ENCODE measurements at places on chromosomes 13 and 19.

- no peak for DNase-seq
Measured at GRCh38 chr13:37486171-37486681, 112.3 kb downstream of the POSTN start.

DNA sequence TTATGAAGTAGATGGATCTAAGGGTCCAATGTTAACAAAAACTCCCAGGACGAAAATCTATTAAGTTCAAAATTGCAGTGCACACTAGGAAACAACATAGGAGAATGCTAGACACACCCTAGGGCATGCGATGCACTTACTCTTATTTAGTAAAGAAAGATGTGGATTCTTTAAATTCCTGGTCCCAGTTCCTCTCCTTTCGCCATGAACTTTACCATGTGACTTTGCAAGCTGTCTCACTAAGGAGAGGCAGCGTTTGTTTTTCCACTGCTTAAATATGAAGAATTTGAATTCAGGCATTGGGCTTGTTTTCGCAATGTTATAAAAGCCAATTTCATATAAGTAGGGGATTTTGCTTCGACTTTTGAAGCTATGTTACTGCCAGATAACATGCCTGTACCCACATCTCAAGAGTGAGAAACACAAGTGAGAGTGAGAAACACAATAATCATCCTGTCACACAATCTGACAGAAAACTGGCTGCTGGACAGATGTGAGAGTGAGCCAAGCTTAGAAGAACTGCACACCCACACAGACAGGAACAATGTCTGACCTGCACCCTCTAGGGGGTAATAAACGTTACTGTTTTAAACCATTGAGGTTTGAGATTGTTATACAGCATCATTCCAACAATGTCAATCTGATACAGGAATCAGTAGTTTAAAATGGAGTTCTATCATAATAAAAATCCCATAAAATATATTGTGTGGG is 1308.4 kb downstream of the SLITRK5 start:
- no peak for DNase-seq

GRCh38 chr13:67275351-67275960 is 45.3 kb upstream of the PCDH9 start:
- DNase-seq, result no peak

GRCh38 chr13:39970177-39970846 is 314.9 kb downstream of the COG6 start:
- DNase-seq, result no peak

GRCh38 chr13:98879127-98879520 is 98.7 kb downstream of the DOCK9 start:
- DNase-seq, result no peak

- no peak for DNase-seq
Measured at GRCh38 chr13:94175076-94175475, 304.4 kb downstream of the DCT start.

DNA sequence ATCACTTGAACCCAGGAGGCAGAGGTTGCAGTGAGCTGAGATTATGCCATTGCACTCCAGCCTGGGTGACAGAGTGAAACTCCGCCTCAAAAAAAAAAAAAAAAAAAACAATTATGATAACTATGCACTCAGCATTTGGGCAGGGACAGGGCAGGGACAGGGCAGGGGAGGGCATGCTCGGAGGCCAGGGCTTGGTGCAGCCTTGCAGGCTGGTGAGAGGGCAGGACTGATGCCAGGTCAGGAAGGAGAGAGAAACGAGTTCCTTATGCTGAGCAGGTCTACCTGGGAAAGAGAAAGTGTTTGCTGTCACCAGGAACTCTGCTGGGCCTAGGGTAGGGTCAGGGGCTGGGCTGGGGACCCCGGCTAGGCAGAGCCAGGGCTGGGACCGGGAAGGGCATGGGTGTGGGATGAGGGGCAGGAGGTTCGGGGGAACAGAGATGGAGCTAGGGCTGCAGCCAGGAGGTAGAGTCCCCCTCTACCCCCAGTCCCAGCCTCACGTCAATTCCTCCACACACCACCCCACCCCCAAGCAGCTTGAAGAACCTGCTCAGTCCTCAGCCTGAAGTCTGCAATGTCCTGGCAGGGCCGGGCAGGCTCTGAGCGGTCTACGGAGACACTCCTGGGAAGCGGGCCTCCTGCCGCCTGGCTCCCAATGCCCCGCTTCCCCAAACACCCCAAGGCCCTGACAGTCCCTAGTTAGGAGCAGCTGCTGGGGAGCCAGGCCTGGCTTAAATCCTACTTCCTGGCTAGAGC is 2.8 kb downstream of the FXYD3 start:
- no peak for DNase-seq

DNA sequence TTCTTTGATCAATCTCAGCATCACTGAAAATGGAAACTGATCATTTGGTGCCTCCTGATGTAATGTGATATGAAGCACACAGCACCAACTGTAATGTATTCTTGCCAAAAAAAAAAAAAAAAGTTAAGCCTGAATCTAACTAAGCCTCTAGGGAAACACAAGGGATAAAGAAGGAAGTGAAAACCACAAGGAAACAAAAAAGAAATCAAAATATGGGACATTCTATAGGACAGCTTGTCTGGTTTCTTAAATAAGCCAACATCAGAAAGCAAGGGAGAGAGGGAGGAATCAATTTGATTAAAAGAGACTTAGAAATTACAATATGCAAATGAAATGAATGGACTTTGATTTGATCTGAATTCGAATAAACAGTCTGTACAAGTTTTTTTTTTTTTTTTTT is 20.6 kb upstream of the METTL21C start:
- no peak for DNase-seq
